PC-9 (cell line): ENCODE measurements at places on chromosomes 5 and 9. TPM values are rescaled to one million over a fixed set of nuclear protein-coding genes. Genes with fewer than 3 reads are reported as not detected.
A peak's percentile ranks its signal among the peaks of the same experiment; 100 is the strongest.

- no peak overlapping the region for H3K27ac ChIP-seq
- no peaks in the 10 kb centered on the region for H3K27me3 ChIP-seq
- H3K4me1 ChIP-seq, result no peaks in the 10 kb centered on the region
- DNase-seq, result no peak
- H3K36me3 ChIP-seq, result no peaks in the 10 kb centered on the region
- no peak overlapping the region for H3K4me3 ChIP-seq
Measured at GRCh38 chr5:52334367-52334766, 453.3 kb upstream of the ITGA1 start.

- H3K27ac ChIP-seq, result no peak overlapping the region
- no peak overlapping the region for H3K4me3 ChIP-seq
- DNase-seq, result no peak
- no peaks in the 10 kb centered on the region for H3K36me3 ChIP-seq
- H3K27me3 ChIP-seq, result no peaks in the 10 kb centered on the region
Measured at GRCh38 chr9:93670208-93671019, 94.0 kb downstream of the PHF2 start.

- no peaks in the 10 kb centered on the region for H3K36me3 ChIP-seq
- no peak overlapping the region for H3K27ac ChIP-seq
- H3K4me3 ChIP-seq, result no peak overlapping the region
- H3K27me3 ChIP-seq, result no peaks in the 10 kb centered on the region
Measured at GRCh38 chr9:88583901-88584596, 49.1 kb downstream of the NXNL2 start.

DNA sequence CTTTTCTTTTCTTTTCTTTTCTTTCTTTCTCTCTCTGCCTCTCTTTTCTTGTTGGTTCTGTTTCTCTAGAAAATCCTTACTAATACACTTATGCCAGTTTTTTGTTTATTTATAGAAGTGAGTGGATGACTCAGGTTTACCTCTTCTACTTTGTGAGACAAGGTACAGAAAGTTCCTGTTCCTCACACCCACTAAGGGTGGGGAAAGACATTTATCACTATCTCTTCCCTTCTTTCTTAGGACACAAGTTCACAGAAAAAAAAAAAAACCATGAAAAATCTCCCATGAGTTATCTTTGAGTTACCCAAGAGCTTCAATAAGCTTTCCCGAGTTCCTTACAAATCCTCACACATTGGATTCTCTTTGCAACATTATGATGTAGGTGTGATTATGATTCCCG, 60.9 kb upstream of the CD180 start:
- H3K27ac ChIP-seq, result no peak overlapping the region
- DNase-seq, result no peak
- 0 out of 2 replicates have a peak, but pooled peaks cover 2% of the 10 kb centered on the region for H3K27me3 ChIP-seq
- H3K4me1 ChIP-seq, result no peaks in the 10 kb centered on the region
- no peak overlapping the region for H3K4me3 ChIP-seq
- no peaks in the 10 kb centered on the region for H3K36me3 ChIP-seq

DNA sequence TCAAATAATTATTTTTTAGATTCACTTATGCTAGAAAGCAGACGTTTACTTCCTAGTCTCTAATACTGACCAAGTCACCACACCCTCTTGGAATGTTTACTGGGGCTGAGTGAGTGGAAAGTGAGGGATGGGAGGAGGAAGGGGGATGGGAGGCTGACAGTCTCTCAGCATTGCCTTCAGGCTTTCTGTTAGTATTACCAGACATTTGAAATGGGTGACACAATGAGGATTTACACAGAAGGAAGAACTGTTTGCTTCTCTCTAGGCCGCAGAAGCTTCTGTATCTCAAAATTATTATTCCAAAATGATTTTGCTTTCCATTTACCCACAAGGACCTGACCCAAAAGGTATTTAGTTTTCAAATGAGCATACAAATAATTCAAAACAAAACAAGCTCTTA, 232.8 kb upstream of the ZNF608 start:
- H3K4me1 ChIP-seq, result peaks cover 7% of the 10 kb centered on the region; the same call in 1 of the 2 replicates
- no peak for DNase-seq
- no peak overlapping the region for H3K4me3 ChIP-seq
- H3K36me3 ChIP-seq, result no peaks in the 10 kb centered on the region

- H3K36me3 ChIP-seq, result no peaks in the 10 kb centered on the region
- peak overlapping the region; percentile 86 for H3K27ac ChIP-seq
- H3K27me3 ChIP-seq, result no peaks in the 10 kb centered on the region
- H3K4me3 ChIP-seq, result peak overlapping the region; percentile 38; the same call in 1 of the 2 replicates
- peak; percentile 95 for DNase-seq
Measured at GRCh38 chr9:127049044-127049443, 73.4 kb downstream of the ANGPTL2 start.

- H3K27me3 ChIP-seq, result no peaks in the 10 kb centered on the region
- H3K36me3 ChIP-seq, result no peaks in the 10 kb centered on the region
- no peak for DNase-seq
- H3K4me1 ChIP-seq, result no peaks in the 10 kb centered on the region
Measured at GRCh38 chr5:111556501-111556900, 44.2 kb upstream of the STARD4 start.

DNA sequence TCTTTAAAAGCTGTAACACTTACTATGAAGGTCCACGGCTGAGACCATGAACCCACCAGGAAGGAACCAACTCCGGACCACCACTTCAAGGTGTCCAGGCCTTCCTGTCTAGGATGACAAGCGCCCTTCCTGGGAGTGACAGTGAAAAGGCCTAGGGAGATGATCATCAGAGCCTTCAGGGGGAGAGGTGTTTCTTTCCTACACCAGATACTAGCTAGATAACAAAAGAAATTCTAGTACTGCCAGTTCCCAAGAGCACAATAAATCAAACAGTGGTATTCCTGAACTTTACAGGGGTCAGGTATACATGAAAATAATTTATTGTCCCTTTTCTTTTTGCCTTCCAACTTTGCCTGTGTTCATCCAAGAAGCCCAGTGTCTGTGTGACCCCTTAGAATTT, 94.2 kb upstream of the NFIL3 start:
- H3K4me3 ChIP-seq, result no peak overlapping the region
- H3K27me3 ChIP-seq, result no peaks in the 10 kb centered on the region
- H3K4me1 ChIP-seq, result no peaks in the 10 kb centered on the region
- no peak for DNase-seq
- H3K36me3 ChIP-seq, result no peaks in the 10 kb centered on the region

- no peak overlapping the region for H3K27ac ChIP-seq
- H3K27me3 ChIP-seq, result peaks cover 45% of the 10 kb centered on the region
- no peaks in the 10 kb centered on the region for H3K36me3 ChIP-seq
- no peak overlapping the region for H3K4me3 ChIP-seq
- no peaks in the 10 kb centered on the region for H3K4me1 ChIP-seq
Measured at GRCh38 chr9:37061768-37062167, 27.7 kb upstream of the PAX5 start.

- no peak overlapping the region for H3K27ac ChIP-seq
- H3K27me3 ChIP-seq, result no peaks in the 10 kb centered on the region
- H3K4me1 ChIP-seq, result peaks cover 19% of the 10 kb centered on the region
Measured at GRCh38 chr5:178115814-178116142, 2.4 kb downstream of the N4BP3 start.

DNA sequence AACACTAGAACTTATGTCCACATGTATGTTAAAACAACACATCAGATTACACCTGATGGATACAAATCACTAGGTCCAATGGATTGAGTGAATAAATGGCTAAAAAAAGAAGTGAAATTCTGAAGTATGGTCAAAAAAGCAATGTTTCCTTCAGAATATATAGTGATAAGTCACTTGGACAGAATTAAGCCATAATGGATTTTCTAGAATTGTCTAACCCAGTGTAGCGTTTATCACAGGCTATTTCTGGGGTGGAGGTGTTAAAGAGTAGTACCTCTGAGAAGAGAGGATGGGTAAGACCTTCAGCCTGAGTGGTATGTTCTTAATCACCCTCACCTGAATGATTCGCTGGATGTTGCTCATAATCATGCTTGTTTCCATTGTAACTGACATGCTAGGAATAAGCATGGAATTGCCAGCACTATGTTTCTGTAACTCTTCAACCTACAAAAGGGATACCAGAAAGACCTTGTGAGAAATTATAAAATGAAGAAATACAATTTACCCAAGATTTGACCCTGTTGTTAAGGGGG, 33.2 kb downstream of the SLC31A2 start:
- H3K27me3 ChIP-seq, result no peaks in the 10 kb centered on the region
- no peak overlapping the region for H3K4me3 ChIP-seq
- H3K36me3 ChIP-seq, result peaks cover 51% of the 10 kb centered on the region
- H3K27ac ChIP-seq, result no peak overlapping the region
- no peak for DNase-seq

DNM1 gene
- 134 and 148 TPM in 2 replicates for total RNA-seq

COL27A1 gene
- 0.39 and 0.83 TPM in 2 replicates for total RNA-seq

IFNA21 gene
- total RNA-seq, result not detected in 2 replicates

BHMT2 gene
- not detected in 2 replicates for total RNA-seq
